ENCODE measurements at places on chromosomes 6 and 20.

DNA sequence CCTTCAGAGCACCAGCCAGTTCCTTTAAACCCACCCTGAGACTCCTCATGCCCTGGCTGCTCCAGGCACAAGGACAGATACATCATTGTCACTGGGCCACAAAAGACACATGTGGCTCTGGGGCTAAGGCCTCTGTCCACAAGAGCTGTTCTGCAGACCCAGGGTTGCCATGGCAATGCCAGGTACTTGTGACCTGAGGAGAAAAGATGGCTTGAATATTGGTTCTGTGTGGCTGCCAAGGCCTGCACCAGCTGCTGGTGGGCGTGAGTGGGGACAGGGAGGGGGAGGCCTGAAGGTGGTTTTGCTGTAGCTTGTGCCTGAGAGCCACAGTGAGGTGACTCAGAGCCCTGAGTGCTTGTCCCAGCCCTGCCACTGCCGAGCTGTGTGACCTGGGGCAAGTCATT is 31.8 kb downstream of the SAYSD1 start:
- no peak for DNase-seq

- no peak for DNase-seq
Observed at GRCh38 chr6:141653590-141653989, 479.1 kb upstream of the GJE1 start.

GRCh38 chr6:97705568-97705967 is 422.6 kb upstream of the MMS22L start:
- DNase-seq: no peak

DNA sequence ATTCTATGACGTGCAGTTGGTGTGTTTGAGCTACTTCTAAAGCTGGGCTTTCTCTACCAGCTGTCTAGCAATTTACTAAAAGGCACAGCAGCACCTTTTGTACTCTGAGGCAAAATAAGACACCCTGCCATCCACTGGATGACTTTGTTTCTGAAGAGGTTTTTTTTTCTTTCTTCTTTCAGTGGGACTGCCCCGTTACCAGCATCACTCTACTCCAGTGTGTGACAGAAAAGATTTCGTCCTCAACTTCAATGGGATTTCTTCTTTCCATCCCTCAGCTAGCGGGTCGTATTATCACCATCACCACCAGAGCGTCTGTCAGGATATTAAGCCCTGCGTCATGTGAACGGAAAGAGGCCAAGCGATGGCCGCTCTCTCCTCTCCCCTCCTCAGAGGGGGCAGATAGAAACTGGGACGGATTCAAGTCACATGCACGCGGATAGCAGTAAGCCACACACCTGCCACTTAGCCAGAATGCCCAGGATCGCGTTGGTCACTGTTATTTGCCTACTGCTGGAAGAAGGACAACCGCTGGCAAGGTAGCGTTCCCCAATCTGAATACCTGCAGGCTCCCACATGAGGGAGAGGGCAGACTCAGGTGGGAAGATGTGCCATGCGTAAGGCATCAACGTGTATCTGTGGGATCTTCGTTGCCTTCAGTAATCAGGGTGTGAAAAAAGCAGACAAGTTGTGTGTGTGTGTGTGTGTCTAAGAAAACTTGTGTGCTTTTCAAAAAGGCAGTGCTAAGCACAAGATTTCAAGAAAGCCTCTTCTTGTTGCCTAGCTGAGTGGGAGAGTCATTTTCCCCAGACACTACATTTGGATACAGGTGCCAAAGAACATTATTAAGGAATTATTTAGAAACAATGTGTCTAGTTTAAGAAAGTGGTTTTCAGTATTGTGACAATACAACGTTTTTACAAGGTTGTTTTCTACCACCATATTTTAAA is 5.4 kb downstream of the FOXF2 start:
- DNase-seq: no peak

DNA sequence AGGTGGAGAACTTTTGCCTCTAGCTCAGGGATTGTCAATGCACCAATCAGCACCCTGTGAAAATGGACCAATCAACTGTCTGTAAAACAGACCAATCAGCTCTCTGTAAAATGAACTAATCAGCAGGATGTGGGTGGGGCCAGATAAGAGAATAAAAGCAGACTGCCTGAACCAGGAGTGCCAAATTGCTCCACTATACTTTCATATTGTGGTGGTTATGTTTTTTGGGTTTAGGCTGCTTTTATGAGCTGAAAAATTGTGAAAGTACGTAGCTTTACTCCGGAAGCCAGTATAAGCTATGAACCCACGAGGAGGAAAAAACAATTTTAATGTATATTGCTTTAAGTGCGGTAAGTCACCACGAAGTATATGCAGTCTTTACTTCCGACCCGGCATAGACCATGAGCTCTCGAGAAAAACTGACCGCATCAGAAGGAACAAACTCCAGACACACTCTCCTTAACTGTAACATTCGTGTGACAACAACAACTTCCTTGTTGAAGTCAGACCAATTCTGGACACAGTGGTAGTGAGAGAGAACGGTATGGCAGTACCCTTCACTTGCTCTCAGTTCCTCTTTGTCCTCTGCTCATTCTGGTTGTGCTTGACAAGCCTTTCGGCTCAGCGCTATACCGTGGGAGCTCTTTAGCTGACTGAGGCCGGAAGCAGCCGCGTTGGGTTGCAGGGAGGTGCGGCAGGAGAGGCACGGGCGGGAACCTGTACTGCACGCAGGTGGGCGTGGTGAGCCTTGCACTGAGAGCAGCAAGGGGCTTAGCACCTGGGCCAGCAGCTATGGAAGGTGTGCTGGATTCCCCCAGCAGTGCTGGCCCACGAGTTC is 81.9 kb upstream of the E2F3 start:
- peak; percentile 71 for DNase-seq

DNA sequence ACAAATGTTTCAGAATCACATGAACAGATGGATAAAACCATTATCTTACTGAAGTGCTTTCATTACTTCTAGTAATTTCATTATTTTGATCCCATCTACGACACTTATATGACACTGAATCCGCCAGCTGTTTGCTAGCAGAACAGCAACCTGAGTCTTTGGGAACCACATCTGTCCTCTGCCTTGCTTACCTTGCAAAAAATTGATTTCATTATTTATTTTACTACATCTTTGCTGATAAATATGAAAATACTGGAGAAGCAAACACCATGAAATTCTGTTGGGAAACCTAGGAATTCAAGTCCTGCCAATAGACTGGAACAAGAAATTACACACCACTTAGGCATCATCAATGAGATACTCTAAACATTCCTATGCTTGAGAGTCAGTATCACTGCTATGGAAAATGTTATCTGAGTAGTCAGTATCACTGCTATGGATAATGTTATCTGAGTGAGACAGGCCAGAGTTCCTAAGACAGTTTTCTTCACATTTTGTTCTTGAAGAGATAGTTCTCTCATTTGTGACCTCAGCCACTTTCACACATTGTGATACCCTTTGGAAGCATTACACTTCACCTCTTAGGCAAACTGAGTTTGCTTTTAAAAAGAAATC is 91.9 kb downstream of the PDE10A start:
- no peak for DNase-seq

GRCh38 chr6:131222773-131223172 is 87.5 kb downstream of the AKAP7 start:
- no peak for DNase-seq

- no peak for DNase-seq
Observed at GRCh38 chr6:14984519-14984853, 261.4 kb upstream of the JARID2 start.

DNA sequence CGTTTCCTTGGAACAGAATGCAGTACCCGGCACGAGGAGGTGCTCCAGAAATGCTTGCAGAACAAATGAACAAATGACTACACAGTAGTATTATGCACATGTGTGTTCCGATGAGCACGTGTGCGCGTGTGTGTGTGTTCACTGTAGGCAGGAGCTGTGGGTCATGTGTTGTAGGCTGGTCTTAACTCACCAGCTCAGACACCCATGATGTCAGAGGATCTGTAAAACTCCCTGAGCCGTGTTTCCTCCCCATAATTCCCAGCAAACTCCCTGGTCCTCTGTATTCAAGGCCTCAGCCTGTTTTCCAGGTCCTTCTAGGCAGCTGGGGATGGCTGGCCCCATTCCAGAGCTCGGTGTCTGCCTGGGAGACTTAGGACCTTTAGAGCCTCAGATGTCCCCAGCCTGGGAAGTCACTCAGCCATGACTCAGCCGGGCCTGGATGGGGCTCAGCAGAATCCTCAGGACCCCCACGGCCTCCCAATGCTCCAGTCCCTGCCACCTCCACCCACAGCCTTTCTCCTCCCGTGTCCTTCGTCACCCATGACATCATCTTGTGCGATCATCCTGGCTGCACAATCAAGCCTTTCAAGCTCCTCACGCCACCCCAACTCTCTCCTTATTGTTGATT is 475.0 kb upstream of the SULF2 start:
- no peak for DNase-seq

DNA sequence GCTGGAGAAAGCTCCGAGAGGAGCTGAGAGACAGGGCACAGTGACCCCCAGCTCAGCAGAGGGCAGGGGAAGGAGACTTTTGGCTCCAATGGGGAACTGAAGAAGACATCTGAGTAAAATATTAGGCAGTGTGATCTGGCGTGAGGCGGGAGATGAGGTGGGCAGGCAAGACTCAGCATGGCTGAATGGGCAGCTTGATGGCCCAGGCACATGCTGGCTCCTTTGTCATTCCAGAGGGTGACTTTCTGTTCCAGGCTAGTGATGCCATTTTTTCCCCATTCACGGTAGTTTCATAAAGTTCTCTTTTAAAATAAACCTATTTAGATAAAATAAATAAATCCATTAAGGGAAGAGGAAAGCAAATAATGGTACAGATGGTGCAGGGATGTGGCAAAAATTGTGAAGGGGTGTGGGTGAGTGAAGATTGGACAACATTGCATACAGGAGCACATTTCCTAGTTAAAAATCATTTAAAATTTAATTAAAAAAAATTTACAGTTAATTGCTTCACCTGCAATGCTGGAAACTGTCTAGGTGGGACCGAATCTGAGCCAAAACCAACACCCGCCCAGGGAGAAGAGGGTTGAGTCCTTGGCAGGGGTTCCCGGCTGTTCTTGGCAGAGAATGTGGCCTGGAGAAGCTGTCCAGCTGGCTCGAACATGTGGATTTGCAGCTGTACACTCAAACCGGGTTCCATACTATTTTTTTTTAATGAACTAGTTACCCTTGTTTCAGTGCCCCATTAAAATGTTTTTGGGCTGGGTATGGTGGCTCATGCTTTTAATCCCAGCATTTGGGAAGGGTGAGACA is 41.7 kb upstream of the PRELID3B start:
- DNase-seq: no peak

Measured in stimulated activated CD4-positive, alpha-beta T cell treated with anti-CD3 and anti-CD28 coated beads, Interleukin-4, amount 100 ng/mL, for 24 hours (primary cell).